H7 (cell line): ENCODE measurements at places on chromosomes 2 and 18.

DNA sequence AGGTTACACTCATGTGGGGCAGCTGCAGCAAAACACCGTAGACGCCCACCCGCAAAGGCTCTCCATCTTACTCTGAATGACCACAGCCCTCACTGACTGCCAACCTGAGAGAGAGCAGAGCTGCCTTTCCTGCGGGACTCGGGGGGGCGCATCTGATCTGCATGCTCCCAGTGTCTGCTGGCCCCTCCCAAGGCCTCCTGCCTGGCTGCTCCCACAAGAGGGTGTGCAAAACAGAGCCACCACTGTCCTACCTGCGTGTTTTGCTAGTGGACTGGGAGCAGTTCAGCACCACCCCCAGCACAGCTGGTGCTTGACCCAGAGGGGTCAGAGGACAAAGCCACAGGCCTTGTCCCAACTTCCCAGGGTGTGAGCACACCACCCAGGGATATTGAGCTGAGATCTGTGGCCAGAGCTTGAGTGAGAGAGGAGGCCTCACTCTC is 76.4 kb downstream of the MYO3B start:
- no peak for DNase-seq

- DNase-seq = no peak
These were observed 250.3 kb upstream of the FOSL2 start for GRCh38 chr2:28142386-28142785.

GRCh38 chr18:28158083-28158581 is 18.8 kb downstream of the CDH2 start:
- no peak for DNase-seq

DNA sequence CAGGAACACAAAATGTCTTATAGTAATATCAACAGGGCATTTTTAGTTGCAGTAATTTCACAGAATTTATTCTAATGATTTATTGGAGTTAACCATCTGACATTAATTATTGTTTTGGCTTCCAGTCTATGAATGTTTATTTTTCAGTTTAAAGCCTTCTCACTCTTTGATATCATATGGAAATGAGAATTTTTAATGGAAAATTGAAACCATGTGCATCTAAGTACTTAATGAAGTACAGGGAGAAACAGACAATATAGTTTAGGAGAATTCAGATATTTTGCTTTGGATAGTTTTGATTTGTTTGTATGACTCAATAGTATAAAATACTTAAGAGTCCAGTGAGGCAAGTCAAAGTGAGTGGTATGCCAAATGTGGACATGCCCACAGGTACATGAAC is 126.1 kb downstream of the OLA1 start:
- no peak for DNase-seq

- no peak for DNase-seq
These were observed 30.5 kb downstream of the EML4 start for GRCh38 chr2:42199626-42200025.

DNA sequence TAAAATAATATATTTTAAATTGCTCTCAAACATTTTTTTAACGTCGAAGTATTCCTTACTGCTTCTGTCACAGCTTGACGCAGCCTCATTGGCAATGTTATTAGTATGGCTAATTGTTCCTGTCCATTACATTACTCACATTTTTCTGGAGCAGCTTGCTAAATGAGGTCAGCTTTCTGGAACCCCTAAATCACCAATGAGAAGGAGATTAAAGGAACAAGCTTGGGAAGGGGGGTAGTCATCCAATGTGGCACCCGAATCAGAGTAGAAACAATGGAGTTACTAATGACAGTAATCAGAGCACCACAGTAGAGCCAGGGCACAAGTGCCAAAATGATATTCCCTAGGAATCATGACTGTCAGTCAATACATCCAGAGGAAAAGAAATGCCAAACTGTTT is 5.1 kb downstream of the NEUROD1 start:
- DNase-seq = no peak

DNA sequence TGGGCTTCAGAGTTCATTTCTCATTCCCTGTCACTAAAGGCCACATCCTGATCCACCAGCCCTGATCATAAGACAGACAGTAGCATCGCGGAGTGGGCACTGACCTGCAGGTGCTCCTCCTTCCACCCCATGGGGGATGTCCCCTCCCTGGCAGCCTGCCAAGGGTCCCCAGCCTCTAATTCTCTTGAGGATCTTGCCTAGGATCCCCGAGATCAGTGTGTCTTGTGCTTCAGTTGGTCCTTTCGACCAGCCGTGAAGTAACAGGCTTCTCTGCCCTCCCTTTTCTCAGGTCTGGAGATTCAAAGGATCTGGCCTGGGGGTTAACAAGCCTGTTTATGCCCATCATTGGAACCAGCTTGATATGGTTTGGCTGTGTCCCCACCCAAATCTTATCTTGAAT is 74.5 kb downstream of the ALPK2 start:
- DNase-seq = no peak

- DNase-seq = peak; percentile 86
These were observed 126.0 kb downstream of the OSBPL1A start for GRCh38 chr18:24271381-24272228.

- no peak for DNase-seq
These were observed 11.4 kb upstream of the AFG3L2 start for GRCh38 chr18:12388442-12388841.

DNA sequence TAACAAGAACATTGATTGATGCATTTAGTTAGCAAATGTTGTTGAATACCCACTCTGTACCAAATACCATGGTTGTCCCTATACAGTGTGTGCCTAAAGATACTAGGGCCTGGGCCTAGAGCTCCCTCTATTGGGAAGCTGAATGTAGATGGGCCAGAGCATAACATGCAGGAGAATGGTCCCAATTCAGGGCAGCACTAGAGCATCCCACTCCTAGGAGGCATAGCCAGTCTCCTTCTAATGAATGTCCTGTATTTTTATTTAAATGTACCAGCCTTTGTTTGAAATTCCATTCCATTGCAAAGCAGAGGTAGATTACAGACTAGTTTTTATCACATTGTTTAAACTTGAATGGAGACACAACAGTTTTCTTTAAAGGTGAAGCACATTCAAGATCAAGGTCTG is 90.6 kb downstream of the FEZ2 start:
- peak; percentile 78 for DNase-seq

DNA sequence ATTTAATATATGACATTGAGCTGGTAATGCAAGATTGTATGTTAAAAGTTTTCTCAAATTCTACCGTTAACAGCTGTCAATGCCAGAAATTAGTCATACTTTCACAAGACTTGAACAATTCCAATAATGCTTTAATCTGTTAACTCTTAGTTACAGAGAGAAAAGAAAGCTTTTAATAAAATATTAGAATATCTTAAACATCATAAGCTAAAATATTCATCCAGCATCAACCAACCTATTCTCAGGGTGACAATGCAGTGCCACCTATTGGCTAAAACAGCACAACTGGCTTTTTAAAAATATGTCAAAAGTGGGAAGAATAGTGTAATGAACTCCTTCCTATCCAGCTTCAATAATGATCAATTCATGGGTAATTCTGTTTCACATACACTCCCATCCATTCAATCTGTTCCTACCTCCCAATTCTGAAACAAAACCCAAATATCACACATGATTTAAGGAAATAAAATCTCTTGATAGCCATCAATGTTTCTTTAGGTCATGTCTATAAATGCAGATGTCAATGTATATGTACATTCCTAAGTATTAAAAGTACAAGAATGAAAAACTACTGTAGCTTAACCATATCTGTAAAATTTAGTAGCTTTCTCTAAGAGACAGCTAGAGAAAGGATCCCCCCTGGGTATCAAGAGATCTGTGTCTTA is 79.8 kb upstream of the CCDC141 start:
- no peak for DNase-seq

DNA sequence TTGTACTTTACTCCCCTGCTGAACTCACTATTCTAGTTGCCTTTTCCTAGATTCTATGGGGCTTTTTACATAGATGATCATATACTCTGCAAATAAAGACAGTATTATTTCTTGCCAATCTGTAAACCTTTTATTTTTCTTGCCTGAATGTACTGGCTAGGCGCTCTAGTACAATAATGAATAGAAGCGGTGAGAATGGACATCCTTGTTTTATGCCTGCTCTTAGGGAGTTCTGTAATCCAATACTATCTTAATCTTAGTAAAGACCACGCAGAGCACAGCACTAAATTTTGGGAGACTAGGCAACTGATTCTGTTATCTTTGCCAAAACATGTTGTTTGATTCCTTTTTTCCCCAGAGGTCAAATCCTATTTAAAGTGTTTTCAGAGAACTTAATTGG is 7.0 kb downstream of the KRCC1 start:
- no peak for DNase-seq

DNA sequence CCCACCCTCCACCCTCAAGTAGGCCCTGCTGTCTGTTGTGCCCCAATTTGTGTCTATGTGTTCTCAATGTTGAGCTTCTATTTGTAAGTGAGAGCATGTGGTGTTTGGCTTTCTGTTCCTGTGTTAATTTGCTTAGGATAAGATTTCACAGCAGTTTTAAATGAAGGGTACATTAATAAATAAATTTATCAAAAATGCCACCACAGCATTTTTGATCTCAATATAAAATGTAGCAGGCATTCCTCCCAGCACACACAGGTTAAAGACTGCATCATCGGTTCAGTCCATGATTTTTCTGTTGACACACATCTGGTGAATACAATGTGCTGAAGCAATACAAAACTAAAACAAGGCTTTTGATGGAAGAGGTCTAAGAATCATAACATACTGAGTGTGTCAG is 412.0 kb upstream of the LYPD1 start:
- DNase-seq = no peak

DNA sequence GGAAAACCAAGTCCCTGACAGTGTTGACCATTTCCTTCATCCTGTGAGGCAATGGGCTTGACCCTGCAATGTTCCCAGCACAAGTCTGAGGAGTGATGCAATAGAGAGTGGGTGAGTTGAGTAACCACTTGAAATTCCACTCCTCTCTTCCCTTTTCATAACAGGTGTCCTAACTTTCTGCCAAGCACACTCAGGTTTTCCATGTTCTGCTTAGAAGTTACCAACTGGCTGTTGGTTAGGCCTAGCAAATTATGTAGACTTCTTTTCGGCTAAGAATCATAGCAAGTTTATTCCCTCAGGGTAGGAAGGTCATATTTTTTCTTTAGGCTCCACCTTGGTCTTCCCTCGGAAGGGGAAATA is 11.5 kb downstream of the GNLY start:
- DNase-seq = no peak

DNA sequence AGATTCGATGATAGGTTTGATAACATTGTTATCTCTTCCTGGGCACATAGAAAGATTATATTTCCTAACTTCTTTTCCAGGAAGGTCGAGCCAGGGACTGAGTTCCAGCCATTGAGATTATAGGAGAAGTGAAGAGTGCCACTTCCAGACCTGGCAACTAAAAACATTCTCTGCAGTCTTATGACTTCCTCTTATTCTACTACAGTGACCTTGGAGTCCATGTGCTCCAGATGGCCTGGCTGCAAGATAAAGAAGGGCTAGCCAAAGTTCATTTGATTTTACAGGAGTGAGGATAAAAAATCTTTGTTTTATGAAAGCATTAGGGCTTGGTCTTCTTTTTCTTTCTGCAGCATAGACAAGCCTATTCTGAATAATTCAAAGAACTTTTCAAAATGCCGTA is 363.0 kb downstream of the FSIP2 start:
- DNase-seq = no peak

GRCh38 chr2:25424426-25425028 is 82.8 kb upstream of the DNMT3A start:
- DNase-seq = no peak

DNA sequence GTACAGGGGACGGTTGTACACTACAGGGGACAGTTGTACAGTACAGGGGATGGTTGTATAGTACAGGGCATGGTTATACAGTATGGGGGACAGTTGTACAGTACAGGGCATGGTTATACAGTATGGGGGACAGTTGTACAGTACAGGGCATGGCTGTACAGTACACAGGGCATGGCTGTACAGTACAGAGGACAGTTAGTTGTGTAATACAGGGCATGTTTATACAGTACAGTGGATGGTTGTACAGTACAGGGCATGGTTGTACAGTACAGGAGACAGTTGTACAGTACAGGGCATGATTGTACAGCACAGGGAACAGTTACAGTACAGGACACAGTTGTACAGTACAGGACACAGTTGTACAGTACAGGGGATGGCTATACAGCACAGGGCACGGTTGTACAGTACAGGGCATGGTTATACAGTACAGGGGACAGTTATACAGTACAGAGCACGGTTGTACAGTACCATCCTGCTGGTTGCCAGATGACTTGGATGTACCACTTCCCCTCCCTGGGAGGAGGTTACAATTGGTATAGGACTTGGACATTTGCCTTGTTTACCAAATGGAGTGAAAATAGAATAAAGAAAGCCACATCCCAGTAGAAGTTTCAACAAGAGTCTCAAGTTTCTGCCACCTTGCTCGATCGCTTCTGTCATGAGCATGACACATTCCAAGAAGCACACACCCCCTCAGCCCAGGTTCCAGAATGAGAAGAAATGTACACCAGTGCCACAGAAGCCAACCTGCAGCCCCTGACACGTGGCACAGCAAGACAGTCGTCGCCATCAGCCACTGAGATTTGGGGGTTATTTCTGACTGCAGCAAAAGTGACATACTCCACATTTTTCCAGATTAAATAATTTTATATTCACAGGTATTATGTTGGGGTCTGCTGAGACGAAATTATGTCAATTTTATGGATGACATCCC is 16.0 kb downstream of the CYRIA start:
- DNase-seq = no peak

DNA sequence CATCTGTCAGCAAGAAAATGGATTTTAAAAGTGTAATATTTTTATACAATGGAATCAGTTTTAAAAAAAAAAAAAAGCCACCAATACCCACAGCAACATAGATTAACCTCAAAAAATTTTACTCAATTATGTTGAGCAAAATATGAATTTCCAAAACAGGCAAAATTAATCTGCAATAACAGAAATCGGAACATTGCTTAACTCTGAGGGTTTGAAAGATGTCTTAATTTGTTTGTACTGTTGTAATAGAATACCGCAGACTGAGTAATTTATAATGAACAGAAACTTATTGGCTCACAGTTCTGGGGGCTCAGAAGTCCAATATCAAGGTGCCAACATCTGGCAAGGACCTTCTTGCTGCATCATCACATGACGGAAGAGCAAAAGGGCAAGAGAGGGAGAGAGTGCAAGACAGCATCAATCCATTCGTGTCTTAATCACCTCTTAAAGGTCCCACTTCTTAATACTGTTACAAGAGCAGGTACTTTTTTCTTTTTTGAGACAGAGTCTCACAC is 31.8 kb upstream of the TNFAIP6 start:
- no peak for DNase-seq

DNA sequence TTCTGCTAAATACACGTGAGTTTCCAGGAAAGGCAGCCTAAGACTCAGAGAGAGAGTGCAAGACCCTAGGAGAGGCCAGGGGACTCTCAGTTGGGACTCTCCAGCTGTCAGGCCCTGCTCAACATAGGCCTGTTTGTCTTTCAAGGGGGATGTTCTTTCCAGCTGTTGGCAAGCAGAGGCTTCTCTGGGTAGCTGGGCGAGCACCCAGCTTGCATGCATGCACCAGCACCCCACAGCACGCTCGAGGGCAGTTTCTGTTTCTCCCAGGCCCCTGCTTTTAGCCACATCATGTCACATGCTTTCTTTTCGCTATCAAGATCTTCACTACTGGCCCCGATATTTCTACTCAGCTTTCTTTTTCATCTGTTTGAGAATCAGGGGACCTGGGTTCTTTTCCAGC is 479.3 kb upstream of the HS6ST1 start:
- no peak for DNase-seq

- DNase-seq = no peak
These were observed 27.0 kb downstream of the GCA start for GRCh38 chr2:162370931-162371330.

- no peak for DNase-seq
These were observed 219.7 kb upstream of the HS6ST1 start for GRCh38 chr2:128538396-128538795.
